Activated T-helper 1 cell treated with anti-CD3 and anti-CD28 coated beads, Interleukin-12 subunit alpha, Interleukin-12 subunit beta, Interleukin-2, Interleukin-4 antibody, amounts not matched to agents 30 ng/mL and 10 ng/mL and 1 ng/mL, durations not matched to agents 14 hours and 24 hours and 36 hours (primary cell): ENCODE measurements at places on chromosomes 3 and 15.

- no peaks in the 10 kb centered on the region for H3K36me3 ChIP-seq
- no peak overlapping the region for H3K4me3 ChIP-seq
- H3K4me1 ChIP-seq = no peaks in the 10 kb centered on the region
- H3K27ac ChIP-seq = no peak overlapping the region
These were observed 9.2 kb downstream of the CKMT1A start for GRCh38 chr15:43702701-43703424.

DNA sequence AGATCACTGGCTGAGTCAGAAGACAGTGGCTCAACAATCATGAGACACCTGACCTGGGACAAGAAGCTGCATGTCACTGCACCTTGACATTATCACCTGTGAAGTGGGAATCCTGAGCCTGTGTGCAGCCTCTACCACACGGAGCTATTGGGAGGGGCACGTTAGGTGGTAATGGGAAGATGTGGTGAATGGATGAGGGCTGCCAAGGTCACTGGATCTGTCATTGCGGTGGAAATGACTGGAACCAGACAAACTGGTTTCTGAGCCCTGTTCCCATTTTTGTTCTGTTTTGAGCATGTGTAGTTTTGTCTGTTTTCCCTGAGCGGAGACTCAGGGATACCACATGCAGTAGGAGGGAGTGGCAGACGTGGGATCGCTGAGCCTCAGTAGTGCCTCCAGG is 235.5 kb downstream of the OPA1 start:
- H3K4me1 ChIP-seq = peaks cover 8% of the 10 kb centered on the region
- peaks cover 15% of the 10 kb centered on the region for H3K27me3 ChIP-seq
- H3K27ac ChIP-seq = no peak overlapping the region

GRCh38 chr15:96037584-96037983 is 292.9 kb upstream of the NR2F2 start:
- no peak overlapping the region for H3K4me3 ChIP-seq
- peaks cover 46% of the 10 kb centered on the region for H3K27me3 ChIP-seq
- H3K36me3 ChIP-seq = no peaks in the 10 kb centered on the region
- no peak for DNase-seq

DNA sequence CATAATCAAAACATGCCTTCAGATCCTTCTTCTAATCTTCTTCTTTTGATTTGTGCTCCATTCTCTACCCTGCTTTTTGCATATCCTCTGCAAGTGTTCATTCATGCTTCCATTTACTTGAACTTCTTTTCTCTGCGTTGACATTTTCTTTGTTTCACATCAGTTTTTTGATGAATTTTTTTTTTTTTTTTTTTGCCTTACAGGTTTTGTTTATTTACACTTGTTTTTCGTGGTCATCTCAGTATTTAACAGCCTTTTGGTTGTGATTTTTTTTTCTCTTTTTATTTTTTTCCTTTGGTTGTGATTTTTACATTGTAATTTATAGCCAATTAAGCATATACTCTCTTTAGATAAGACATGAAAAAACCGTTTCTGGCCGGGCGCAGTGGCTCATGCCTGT is 11.8 kb upstream of the SHQ1 start:
- no peaks in the 10 kb centered on the region for H3K36me3 ChIP-seq
- no peak overlapping the region for H3K27ac ChIP-seq
- no peaks in the 10 kb centered on the region for H3K4me1 ChIP-seq
- H3K4me3 ChIP-seq = no peak overlapping the region
- DNase-seq = no peak
- H3K27me3 ChIP-seq = no peaks in the 10 kb centered on the region

- no peak overlapping the region for H3K27ac ChIP-seq
- no peaks in the 10 kb centered on the region for H3K4me1 ChIP-seq
- peaks cover 5% of the 10 kb centered on the region for H3K27me3 ChIP-seq
- no peak for DNase-seq
These were observed 113.1 kb upstream of the C15orf61 start for GRCh38 chr15:67407786-67408185.

GRCh38 chr3:135412475-135412874 is 553.1 kb upstream of the PPP2R3A start:
- H3K36me3 ChIP-seq = no peaks in the 10 kb centered on the region
- no peak overlapping the region for H3K4me3 ChIP-seq
- no peaks in the 10 kb centered on the region for H3K27me3 ChIP-seq
- no peak overlapping the region for H3K27ac ChIP-seq
- no peak for DNase-seq

DNA sequence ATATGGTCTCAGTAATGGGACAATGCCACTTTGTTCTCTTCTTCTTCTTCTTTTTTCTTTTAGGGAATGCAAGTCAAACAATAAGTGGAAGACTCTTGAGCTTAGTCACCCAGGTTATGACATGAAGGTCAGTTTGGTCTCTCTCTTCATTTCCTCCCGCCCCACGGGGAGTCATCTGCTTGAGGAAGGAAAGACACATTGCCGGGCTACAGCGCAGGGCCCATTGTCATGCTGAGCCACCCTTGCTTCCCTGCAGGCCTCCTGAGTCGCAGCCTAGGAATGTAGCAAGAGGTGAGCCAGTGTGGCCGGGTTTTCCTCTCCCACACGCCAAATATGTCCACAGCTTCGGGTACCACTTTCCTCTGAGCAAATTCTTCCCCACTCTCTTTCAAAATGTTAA is 47.6 kb downstream of the RAP2B start:
- H3K4me1 ChIP-seq = peaks cover 11% of the 10 kb centered on the region
- H3K36me3 ChIP-seq = no peaks in the 10 kb centered on the region
- H3K27ac ChIP-seq = no peak overlapping the region
- H3K4me3 ChIP-seq = no peak overlapping the region
- no peaks in the 10 kb centered on the region for H3K27me3 ChIP-seq

DNA sequence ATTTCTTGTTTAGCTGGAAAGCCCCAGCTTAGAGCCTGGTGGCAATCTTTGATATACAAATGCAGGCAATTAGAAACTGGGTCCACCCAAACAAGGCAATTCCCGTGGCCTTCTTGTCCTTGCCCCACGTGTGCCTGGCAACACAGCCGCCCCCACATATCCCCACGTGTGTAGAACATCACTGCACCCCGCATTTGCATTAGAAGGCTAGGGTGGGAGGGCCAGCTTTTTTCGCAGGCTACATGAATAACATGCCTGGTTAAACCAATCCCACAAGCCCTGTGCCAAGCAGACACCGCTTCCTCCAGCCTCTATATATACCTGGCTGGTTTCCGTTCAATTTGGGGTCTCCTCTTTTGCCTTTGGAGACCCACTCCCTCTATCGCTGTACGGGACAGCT is 250.2 kb downstream of the ZNF385D start:
- H3K27me3 ChIP-seq = no peaks in the 10 kb centered on the region
- no peak overlapping the region for H3K27ac ChIP-seq
- no peak overlapping the region for H3K4me3 ChIP-seq
- no peak for DNase-seq
- no peaks in the 10 kb centered on the region for H3K36me3 ChIP-seq

DNA sequence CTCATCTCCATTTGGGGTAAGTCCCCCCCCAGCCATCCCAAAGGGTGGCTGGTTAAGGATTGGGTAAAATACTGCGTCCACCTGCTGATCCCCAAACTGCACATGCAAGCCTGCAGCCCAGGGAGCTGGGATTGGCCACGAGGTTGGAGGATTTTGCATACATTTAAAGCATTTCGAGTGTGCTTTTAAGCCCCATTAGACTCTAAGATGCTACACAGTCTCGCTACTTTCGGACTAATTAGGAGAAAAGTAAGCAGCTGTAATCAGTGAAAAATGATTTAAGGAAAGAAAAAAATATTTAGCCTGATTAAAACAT is 23.9 kb downstream of the SLC6A6 start:
- H3K27me3 ChIP-seq = no peaks in the 10 kb centered on the region
- peak overlapping the region; percentile 77 for H3K27ac ChIP-seq
- H3K36me3 ChIP-seq = peaks cover 7% of the 10 kb centered on the region
- H3K4me3 ChIP-seq = peak overlapping the region; percentile 52
- peaks cover 85% of the 10 kb centered on the region for H3K4me1 ChIP-seq
- no peak for DNase-seq
